ENCODE measurements at places on chromosomes 4 and X.
A peak's percentile ranks its signal among the peaks of the same experiment; 100 is the strongest.

DNA sequence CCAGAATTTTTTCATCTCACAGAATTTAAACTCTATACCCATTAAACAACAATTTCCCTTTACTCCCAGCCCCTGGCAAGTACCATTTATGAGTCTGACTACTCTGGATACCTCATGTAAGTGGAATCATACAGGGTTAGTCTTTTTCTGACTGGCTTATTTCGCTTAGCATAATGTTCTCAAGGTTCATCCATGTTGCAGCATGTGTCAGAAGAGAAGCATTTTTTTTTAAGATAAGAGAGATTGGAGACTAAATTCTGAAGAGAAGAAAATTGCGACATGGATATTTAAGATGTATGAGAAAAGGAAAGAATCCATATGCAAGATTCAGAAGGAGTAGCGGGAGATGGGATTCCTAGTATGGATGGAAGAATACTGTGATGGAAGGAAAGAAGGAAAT lies 11.3 kb upstream of the SLC9B1 start:
- DNase-seq, result no peak

GRCh38 chr4:10120943-10121567 lies 4.5 kb upstream of the WDR1 start:
- no peak for DNase-seq

DNA sequence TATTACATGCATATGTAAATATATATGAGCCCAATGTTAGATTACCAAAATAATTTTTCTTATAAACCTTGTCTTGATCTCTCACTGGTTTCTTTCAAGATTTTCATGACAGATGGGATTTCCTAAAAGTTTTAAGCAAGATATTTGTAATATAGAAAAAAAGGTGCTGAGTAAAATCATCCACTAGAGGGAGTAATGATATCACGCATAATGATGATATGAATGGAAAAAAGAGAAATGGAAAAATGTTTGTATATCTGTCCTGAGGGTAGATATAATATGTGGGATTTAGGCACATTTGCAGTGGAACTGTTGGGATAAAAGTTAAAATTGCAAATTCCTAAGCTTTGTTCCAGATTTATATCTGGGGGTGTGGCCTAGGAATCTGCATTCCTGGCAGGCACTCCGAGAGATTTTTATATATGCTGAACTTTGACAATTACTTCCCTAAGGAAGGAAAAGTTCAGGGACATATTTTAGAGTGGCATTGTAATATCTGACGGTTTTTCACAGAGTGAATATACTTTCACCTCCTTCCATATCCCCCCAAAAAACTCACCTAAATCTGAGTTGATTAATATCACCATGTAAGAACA lies 60.5 kb downstream of the TMA16 start:
- no peak for DNase-seq

DNA sequence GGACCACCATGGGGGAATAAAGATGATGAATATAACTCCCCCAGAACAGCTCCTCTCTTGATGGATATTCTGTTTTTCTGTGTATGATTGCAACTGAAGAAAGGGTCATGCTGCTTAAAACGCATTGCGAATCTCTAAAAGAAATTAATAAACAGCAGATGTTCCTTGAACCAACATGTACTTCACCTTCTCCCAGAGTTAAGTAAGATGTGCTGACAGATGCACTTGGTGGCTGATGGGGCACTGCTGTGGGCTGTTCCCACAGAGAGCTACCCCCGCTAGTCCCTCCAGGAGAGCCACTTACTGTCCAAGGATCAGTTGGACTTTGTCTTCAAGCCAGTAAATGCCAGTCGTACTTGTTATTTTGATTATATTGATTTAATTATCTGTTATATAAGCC lies 26.3 kb upstream of the C4orf54 start:
- no peak for DNase-seq

DNA sequence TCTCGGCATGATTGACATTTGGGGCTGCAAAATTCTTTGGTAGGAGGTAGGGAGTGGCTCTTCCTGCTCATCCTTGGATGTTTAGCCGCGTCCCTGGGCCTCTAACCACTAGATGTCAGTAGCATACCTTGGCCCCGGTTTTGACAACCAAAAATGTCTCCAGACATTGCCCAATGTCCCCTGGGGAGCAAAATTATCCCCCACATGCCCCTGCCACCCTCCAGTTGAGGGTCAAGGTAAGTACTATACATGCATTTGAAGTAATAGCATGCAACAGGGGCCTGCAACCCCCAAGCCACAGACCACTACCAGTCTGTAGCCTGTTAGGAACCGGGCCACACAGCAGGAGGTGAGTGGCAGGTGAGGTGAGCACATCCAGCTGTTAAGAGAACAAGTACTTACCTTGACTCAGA lies 17.6 kb upstream of the KIAA1210 start:
- DNase-seq, result no peak

- DNase-seq, result no peak
Observed at GRCh38 chrX:30715976-30716375, 62.8 kb downstream of the GK start.

GRCh38 chrX:94695910-94696309 lies 1021.9 kb downstream of the FAM133A start:
- DNase-seq, result no peak

DNA sequence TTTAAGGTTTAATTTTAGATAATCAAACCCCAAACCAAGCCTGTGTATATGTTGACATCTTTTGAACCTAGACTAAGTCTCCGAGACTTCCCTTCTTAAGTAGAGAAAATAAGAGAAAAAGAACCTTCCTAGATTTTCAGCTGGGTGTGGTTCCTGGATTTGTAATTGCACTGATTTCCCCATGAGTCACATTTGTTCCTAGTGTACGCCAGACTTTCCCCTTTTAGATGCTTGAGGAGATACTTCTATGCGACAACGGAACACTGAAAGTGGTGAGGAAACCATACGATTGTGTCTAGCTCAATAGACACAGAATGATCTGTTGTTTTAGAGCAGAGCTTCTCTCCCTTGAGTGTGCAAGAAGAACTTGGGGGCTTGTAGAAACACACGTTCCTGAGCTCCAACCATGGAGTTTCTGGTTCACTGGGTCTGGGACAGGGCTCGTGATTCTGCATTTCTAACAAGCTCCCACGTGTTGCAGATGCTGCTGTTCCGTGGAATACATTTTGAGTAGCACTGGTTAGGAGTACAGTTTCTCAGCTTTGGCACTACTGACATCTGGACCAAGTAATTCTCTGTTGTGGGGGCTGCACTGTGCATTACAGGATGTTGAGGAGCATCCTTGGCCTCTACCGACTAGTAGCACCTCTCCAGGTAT lies 87.1 kb downstream of the AMELX start:
- DNase-seq, result no peak

DNA sequence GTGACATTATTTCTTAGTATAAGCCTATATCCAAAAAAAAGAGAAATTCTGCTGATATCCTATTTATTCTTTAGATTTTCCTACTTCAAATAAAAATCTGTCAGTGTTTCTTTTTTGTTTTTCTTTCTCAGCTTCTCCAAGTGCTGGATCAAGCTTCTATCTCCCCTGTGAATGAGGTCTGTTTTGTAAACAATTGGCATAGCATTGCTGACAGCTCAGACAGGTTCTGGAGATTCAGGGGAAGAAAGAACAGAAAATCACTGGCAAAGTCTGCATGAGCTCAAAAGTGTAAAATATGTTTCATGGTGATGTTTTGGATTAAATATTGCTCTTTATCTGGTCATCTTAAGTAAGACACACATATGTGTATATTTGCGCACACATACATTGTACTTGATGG lies 492.0 kb upstream of the IGFBP7 start:
- no peak for DNase-seq

DNA sequence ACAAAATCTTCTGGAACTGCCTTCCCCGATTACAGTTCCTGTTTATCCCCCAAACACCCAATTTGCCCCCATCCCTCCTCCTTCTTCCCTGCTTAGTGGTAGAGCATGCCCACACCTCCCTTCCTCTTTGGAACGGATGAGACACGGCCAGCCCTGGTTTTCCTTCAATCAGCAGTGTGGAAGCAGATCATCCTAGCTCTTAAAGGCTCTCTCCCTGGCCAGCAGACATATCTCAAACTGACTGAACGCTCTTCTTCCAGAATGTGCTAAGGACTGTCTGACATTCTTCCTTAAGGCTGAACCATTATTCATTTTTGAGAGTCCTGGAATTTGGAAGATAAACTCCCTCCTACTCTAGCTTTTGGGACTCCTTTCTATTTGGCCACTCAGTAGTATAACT lies 161.1 kb downstream of the TRIML1 start:
- no peak for DNase-seq

- DNase-seq, result no peak
Observed at GRCh38 chr4:43993196-43993902, 455.3 kb downstream of the KCTD8 start.

DNA sequence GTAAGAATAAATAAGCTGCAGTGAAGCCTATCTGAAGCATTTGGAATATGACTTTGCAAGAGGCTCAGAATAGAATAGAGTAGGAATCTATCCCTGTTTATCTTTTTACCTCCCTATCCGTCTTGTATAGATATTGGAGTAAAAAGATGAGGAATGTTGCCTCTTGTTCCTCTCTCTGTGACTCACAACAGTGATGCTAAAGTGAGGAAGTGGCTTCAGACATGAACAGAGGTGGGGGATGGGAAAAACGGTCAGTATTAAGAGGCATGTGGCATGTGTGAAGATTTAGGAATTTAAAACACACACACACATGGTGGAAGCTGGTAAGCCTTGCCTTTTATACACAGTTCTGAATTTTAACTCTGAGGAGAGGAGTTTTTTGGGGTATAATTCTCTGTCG lies 3.8 kb upstream of the DCAF4L1 start:
- no peak for DNase-seq

- DNase-seq, result peak; percentile 12
Observed at GRCh38 chr4:17511509-17511949, 361 bp downstream of the QDPR start.

GRCh38 chr4:84530454-84530853 lies 31.4 kb upstream of the NKX6-1 start:
- DNase-seq, result no peak

DNA sequence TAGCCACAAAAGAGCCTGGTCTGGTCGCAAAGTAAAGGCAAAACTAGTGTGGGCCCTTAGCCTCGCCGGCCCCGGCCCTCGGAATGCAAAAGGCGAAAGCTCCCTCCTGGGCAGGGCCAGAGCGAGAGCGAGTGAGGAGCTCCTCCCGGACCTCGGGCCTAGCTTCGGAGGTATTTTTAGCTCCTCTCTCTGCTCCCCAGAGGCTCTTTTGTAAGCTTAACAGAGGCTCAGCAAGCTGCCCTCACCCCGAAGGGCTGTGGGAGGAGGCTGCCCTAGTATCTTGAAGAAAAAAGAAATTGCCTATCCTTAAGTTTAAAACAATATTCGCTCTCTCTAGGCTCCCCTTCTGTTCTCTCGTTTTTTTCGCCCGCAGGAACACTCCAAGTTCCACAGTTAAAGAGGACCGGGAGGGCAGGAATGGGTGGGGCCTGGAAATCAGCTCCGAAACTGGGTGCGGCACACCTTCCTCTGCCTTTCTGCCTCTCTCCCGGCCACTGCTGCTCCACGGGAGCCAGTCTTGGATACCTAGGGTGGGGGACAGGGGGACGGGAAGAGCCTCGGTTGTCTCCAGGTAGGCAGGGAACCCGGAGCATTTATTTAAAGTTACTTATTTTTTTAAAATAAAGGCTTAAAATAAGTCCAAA lies 12.1 kb downstream of the HAND2 start:
- DNase-seq, result no peak

DNA sequence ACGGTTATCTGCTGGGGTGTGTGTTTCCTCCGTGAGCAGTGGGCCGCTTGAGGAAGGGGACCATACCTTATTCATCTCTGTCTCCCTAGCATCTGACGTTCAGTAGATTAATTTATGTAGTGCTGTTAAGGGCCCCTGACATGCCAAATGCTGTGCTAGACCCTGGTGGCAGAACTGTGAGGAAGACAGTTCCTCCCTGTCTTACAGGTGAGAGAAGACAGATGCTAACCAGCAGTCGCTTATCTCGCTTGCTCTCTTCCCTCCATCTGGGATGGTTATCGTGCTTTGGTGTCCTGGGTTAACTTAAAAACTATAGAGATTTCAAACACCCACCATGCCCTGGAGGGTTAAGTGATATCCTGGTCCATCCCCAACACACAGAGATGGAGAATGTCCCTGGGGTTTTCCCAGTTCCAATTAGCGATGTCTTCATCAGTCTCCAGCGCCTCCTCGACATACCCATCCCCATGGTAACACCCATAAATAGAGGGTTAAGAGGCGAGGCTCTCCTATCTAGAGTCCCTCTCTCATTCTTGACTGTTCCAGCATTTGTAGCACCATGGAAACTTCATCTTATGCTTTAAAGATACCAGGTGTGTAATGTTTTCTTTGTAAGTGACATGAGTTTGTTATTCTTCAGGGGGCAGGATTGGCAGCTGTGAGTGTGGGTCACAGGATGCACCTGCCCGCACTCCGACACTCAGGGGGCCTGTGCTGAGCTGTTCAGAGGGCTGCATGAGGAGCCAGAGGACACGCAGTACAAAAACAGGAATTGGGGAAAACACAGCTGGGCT lies 135.2 kb downstream of the STK32B start:
- no peak for DNase-seq

DNA sequence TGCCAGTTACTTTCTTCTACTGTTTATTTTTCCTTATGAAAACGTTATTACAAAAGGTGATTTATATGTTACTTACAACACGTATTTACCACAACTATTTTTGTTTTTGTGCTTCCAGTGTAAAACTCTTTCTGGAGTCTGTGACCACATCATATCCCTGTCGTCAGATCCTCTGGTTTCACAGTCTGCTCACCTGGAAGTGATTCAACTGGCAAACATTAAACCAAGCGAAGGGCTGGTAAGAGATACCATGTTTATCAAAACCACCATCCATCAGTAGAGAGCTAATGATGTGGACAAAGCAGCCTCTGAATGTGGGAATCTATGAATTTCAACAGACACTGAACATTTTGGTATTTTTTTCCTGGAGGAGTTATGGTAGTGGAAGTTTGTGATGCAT lies 116.1 kb downstream of the CNKSR2 start:
- no peak for DNase-seq

GRCh38 chr4:36399762-36400353 lies 118.4 kb downstream of the DTHD1 start:
- DNase-seq, result no peak

- no peak for DNase-seq
Observed at GRCh38 chr4:169900241-169900845, 125.9 kb downstream of the MFAP3L start.

DNA sequence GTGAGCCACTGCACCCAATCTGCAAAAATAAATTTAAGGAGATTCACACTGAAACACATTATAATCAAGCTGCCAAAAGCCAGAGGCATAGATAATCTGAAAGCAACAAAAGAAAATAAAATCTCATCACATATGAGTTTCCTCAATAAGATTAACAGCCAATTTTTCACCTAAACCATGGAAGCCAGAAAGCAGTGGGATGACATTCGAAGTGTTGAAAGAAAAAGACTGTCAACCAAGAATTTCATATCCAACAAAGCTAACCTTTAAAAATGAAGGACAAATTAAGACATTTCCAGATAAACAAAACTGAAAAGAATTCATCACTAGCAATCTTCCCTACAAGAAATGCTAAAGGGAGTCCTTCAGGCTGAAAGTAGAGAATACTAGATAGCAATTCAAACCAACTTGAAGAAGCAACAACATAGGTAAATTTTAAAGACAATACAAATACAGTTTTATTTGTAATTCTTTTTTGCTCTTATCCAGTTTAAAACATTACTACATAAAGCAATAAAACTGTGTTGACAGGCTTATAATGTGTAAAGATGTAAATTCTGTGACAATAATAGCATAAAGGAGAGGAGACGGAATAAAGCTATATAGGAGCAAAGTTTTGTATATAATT lies 23.1 kb upstream of the KLHL8 start:
- no peak for DNase-seq

All from stimulated activated CD4-positive, alpha-beta T cell treated with anti-CD3 and anti-CD28 coated beads, Interleukin-1b, Interleukin-23, amount 100 ng/mL, for 24 hours (primary cell).